Caco-2 (cell line): ENCODE measurements at places on chromosomes 2 and 18.

DNA sequence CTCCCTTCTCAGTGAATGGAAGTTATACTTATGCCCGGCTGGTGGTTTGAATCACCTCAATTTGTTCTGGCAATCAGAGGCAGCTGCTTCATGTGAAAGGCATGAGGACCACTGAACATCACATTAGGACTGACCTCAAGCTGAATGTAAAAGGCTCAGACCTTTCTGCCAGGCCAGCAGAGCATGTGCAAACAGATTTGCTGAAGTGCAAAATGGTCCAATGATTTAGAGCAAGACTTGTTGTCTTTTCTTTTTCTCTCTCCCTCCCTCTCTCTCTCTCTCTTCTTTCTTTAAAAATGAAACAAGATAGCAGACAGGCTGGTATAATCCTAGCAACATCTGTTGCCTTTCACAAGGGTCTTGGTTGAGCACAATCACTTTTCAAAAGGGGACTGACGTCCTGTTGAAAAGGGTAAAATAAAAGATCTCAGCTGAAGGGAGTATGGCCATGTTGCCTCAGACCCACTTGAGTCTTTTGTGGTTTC is 13.3 kb upstream of the CDH7 start:
- DNase-seq, result no peak

GRCh38 chr2:129777762-129778583 is 201.5 kb upstream of the RAB6C start:
- no peak for DNase-seq

- DNase-seq, result no peak
Observed at GRCh38 chr2:100893392-100894104, 73.6 kb downstream of the NPAS2 start.

GRCh38 chr2:240196716-240197461 is 56.4 kb upstream of the OTOS start:
- DNase-seq, result no peak

- DNase-seq, result no peak
Observed at GRCh38 chr2:50315336-50315735, 716.6 kb downstream of the NRXN1 start.
